Mammary epithelial cell (primary cell): ENCODE measurements at places on chromosomes 4 and X.

DNA sequence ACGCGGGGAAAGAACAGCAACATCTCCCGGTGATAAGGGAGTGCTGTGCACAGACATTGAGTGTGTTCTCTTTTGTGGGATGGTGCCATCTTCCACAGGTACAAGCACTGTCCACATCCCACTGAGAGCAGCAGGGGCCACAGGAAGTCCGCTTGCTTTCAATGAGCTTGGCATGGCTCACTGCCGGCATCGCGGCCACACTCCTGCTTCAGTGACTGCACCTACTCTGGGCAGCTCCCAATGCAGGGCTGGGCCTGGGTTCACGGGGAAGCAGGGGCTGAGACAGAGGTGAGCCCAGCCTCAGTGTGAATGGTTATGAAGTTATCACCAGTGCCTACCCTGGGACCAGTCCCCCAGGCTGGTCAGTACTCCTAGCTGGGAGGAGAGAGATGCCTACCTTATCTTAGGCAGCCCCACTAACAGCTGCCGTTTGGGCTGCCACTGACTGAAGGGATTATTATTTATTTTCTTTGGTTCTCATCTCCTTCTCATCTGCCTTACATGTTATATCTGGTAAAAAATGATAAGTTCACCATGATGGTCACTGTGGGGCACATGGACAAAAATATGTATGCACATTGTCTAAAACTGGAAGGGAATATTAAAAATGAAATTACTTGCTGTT is 99.2 kb downstream of the MGST2 start:
- no peak for DNase-seq

- peak; percentile 72 for DNase-seq
These were observed 176.3 kb downstream of the ENOX2 start for GRCh38 chrX:130726661-130727060.

DNA sequence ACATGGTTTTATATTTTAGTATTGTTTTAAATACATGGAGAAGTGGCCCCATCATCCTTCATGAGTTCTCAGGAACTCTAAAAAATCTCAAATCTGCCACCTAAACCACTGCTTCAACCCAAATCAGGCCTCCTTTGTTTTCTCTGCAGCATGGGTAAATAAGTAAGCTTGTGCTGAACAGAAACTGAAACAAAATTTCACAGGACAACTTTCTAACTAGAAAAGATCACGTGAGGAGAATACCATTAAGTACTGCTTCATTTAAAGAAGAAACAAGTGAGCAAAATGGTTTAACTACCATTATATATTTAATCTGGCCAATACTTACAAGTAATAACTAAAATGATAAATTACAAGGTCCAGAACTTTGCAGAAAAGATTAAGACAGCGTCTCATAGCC is 2.5 kb downstream of the ARAP2 start:
- DNase-seq = no peak

DNA sequence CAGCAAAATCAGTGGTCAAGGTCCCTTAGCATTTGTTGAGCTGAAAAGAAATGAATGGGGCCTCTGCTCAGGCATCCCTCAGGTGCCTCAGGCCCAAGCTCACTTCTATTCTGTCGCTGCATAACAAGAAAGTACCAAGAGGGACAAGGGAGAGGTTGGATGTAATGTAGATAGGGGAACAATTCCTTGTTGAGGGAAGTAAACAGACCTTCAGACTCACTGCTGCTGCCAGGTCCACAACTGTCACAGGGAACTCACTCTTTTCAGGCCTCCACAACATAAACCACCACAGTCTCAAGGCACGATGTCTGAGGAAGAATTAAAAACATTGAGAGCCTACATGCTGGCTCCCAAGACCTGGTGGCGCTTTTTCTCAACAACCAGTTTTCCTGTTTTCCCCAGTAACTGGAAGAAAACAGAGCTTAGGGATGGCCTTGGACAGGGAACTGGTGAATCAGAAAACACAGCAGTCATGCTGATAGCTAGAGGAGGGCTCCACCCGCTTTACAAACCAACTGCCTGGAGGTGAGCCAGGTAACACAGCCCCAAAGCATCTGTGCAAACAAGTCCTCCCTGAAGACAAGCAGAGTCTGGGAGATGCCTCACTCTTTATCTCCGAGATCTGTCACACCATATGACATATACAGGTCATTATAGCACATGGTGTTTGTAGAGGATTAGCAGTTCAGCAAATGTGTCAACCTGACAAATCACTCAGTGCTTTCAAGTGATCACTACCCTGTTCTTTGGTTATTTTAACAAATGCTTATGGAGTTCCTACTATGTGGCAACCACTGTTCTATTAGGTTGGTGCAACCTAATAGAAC is 14.3 kb upstream of the AWAT1 start:
- DNase-seq = peak; percentile 63

GRCh38 chrX:47446431-47446830 is 36.6 kb downstream of the ZNF41 start:
- no peak for DNase-seq

- DNase-seq = no peak
These were observed 209.0 kb downstream of the PPARGC1A start for GRCh38 chr4:23680671-23681518.

DNA sequence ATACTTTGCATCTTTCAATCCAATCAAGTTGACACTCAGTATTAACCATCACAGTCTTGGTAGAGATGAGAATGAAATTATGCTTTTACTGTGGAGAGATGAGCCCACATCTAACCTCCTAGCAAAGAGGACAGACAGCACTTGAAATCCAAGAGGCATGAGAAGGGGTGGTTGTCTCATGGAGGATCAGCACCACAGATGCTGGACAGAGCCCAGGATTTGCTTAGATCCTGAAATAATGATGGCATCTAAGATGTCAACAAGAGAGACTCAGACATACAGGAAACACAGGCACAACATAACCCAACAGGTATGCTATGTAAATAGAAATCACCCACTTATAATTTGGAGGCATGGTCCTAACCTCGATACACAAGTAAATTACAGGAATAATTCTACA is 74.3 kb upstream of the VCX2 start:
- no peak for DNase-seq

DNA sequence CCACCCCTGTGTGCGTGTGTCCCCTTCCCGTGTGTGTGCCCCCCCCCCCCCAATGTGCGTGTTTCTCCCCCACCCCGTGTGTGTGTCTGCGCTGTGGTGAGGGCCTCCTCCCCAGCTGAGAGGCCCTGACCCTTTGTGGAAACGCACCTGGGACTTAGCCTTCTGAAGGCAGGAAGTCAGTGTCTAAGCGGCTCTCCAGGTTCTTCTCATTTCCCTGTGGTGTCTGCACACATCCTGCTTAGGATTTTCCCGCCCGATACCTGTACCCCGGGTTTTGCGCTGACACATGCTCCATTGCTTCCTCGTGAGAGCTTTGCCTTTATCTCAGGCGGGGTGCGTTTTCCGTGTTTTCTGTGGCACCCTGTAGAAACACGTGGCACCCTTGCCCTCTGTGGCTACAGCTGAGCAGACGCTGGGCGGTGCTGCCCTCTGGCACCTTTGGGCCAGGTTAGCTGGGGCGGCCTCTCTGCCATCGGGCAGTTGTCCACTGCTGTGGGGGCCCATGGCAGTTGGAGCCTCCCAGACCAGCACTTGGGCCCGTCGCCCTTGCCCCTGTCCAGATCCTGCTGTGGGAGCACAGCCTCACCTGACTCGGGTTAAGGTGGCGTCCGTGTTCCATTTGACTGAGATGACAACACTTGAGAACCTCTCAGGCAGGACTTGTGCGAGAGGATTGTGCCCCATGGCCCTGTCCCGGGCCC is 26.3 kb downstream of the MAEA start:
- DNase-seq = no peak

GRCh38 chr4:41256740-41257256 is at the start of gene UCHL1:
Gene UCHL1 (plus strand): TSS chr4:41256928. CDS start chr4:41256977, 49 bp downstream.
- no peak for DNase-seq

GRCh38 chr4:5220028-5220427 is 168.7 kb downstream of the STK32B start:
- peak; percentile 22 for DNase-seq

- DNase-seq = no peak
These were observed 1420.2 kb downstream of the PCDH18 start for GRCh38 chr4:136112116-136112515.

GRCh38 chrX:45769761-45770582 is 569.3 kb upstream of the DIPK2B start:
- DNase-seq = peak; percentile 86

GRCh38 chrX:111634823-111635729 is 45.9 kb upstream of the ALG13 start:
- peak; percentile 33 for DNase-seq

DNA sequence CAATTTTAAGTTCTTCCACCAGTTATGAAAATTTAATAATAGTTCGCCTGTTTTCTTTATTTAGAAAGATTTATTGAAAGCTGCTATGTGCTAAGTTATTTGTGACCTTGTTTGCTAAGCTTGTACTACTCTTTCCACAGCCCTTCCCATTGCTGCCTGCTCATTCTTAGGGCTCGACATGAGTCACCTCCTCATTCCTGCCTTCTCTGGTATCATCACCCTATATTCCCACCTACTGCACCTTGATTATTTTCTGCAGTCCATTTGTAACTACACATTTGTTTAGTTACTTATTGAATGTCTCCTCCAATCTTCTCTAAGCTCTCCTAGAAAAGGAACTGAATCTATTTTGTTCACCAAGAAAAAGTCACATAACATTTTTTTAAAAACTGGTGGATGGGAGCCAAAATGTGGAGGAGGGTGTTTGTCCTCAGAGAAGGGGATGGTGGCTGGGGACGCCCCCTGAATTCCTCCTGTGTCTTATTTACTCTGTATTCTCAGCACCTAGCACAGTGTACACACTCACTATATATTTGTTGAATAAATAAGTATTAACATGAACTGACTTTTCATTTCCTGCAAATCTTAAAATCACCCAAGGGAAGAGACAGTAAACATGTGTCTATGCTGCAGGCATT is 3.7 kb upstream of the RAB9A start:
- DNase-seq = peak; percentile 71

GRCh38 chr4:144709793-144710525 is 64.0 kb downstream of the HHIP start:
- peak; percentile 92 for DNase-seq

DNA sequence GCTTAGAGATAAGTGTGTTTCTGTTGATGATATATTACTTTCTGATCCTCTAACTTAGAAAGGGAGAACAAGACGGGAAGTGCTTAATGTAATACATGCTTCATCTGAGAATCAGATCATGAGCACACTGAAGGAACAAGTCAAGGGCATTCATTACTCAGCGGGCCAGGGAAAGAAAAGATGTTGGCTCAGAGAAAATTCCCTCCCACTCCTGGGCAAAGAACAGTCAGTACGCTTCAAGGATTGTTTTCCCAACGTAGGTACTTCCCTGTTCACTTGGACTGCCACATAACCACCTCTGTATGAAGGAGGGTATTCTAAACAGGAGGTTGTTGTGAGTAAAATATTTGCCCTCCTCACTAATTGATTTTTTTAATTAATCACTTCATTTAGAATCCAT is 374.5 kb upstream of the FMR1 start:
- no peak for DNase-seq

DNA sequence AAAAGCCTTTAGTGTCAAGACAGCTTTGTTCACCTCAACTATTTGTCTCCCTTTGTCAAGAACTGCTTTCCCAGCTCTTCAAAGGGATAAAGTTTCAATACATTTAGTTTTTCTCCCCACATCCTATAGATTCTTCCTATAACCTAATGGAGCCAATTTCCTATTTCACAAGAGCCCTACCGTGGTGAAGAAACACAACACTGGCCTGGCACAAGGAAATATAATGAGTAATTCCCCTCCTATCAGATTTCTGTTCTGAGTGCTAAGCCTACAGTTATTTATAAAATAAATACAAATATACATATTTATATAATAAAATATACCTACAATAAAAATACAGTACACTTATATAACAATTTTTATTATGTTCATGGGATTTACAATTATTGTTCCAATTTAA is 89.9 kb downstream of the SHISA3 start:
- DNase-seq = no peak

DNA sequence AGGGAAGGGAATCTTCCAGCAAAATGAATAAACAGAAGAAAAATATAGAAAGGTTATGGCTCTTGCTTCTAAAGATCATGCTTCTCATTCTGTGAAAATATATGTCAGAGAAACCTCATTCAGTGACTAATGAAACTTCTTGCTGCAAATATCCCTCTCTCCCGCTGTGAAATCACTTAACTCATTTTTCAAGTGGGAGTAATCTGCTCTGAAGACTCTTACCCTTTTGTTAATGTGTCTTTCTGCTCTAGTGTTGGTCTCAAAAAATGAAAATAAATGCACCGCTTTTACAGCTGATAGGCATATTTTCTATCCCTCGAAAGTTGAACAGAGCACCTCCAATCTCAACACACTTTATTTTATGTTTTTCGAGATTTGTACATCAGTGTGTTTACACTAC is 252.3 kb downstream of the NLGN4X start:
- no peak for DNase-seq

GRCh38 chr4:82852751-82853285 is 38.1 kb downstream of the SEC31A start:
- DNase-seq = no peak

- DNase-seq = peak; percentile 18
These were observed 32.7 kb downstream of the ACE2 start for GRCh38 chrX:15567886-15568616.

DNA sequence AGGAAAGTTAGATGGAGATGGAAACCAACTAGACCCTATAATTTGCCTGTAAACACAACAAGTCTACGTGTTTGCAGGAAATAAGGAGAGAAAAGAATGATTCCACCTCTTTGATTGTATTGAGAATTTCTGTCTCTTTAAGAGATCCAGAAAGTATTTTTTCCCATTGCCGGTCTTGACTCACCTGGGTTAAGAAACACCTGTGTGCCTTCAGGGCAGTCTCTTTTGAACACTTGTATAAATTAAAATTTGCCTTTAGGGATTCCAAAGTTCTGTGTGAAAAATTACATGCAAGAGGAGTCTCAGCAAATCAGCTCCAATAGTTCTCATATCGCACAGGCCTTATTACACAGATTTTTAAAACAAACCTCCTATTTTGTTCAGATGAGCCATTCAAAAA is 46.0 kb upstream of the SMAD1 start:
- DNase-seq = peak; percentile 67

GRCh38 chrX:33339219-33339618 is 127.9 kb upstream of the DMD start:
- peak; percentile 43 for DNase-seq

GRCh38 chr4:168212656-168213055 is 105.9 kb downstream of the DDX60 start:
- no peak for DNase-seq

DNA sequence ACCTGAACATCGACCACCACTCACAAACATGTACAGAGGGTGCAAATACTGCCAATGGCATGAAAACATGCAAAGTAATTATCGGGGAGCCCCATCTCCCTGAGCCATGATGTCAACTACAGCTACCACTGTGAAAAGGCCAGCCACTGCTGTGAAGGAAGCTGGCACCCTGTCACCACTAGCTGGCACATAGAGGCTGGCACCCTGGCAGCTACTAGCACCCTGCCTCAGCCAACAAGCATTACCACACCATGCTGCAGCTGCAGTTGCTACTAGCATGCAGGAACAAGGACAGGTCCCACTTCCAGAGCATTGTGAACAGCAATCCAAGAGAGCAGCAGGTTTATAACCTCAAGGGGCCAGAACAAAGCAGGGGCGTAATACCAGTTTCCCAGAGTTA is 81.4 kb downstream of the PRR32 start:
- no peak for DNase-seq

GRCh38 chrX:11346121-11346682 is 53.0 kb downstream of the AMELX start:
- no peak for DNase-seq

- no peak for DNase-seq
These were observed 313.4 kb downstream of the LDB2 start for GRCh38 chr4:16585053-16585452.
